ENCODE measurements at places on chromosomes 16 and 17.

GRCh38 chr16:17827313-17827712 is 356.6 kb upstream of the XYLT1 start:
- DNase-seq: no peak

GRCh38 chr16:88883946-88884345 is 17.5 kb upstream of the PABPN1L start:
- DNase-seq: no peak

DNA sequence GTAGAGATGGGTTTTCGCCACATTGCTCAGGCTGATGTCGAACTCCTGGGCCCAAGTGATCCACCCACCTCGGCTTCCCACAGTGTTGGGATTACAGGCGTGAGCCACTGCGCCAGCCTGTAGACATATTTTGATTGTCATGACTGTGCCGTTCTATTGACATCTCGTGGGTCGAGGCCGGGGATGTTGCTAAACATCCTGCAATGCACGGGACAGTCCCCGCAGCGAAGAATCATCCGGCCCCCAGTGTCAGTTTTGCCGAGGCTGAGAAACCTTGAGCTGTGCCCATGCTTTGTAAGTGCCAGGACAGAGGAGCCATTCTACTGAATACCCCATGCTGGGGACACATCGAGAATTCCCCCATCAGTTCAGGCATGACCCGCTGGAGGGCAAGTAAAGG is 69.1 kb upstream of the GSE1 start:
- no peak for DNase-seq

GRCh38 chr17:61486135-61487120 is 34.2 kb downstream of the TBX4 start:
- DNase-seq: no peak

DNA sequence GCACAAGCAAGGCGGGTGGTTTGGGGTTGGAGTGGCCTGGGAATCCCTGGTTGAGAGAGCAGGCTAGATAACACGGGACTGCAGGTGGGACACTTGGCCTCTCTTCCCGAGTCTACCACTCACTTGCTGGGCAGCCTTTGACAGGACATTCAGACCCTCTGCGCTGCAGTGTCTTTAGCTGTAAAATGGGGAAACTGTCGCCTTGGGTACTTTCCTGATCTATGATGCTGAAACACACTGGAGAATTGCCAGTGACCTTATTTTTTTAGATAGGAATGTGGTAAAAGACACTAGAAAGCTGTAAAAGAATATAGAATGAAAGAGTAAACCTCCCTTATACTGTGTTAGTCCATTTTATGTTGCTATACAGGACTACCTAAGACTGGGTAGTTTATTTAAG is 30.5 kb downstream of the KSR1 start:
- no peak for DNase-seq

- no peak for DNase-seq
Observed at GRCh38 chr16:10039220-10040096, 142.8 kb downstream of the GRIN2A start.

DNA sequence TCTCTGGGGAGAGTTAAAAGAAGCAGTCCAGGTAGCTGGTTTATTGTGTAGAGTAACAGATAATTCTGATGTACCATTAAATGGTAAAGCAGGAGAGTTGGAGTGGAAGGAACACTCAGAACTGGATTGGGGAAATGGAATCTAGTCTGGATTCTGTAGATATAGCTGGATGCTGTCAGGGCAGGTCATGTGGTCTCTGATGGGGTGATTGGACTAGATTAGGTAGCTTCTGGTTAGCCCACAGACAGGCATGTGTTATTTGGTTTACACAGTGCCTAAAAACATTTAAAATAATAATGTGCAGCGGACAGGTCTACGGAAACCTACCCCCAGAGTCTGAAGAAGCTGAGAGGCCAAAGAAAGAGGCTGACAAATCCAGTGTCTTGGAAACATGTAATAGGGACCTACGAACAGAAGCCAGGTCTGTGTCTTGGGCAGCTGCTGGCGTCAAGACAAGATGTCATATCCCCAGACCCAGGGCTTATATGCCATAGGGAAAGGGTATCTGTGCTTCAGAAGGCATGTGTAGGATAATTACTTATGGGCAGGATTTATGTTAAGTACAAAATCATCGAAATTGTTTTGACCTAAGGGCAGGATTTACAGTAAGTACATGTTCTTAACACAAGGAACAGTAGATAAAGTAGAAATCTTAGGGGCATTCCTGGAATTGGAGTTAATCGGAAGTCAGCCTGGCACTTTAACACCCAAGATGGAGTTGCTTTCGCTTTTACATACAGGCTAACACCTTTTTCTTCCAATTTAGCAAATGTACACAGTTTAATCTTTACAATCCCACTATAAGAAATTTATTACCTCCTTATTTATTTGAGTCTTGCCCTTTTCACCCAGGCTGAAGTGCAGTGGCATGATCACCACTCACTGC is 12.4 kb downstream of the LUC7L3 start:
- DNase-seq: no peak

GRCh38 chr17:61260071-61260797 is 139.4 kb upstream of the TBX2 start:
- no peak for DNase-seq

GRCh38 chr17:35064516-35065215 is 1.2 kb upstream of the RFFL start:
- DNase-seq: no peak

- no peak for DNase-seq
Observed at GRCh38 chr16:79597277-79598062, 3.1 kb downstream of the MAF start.

DNA sequence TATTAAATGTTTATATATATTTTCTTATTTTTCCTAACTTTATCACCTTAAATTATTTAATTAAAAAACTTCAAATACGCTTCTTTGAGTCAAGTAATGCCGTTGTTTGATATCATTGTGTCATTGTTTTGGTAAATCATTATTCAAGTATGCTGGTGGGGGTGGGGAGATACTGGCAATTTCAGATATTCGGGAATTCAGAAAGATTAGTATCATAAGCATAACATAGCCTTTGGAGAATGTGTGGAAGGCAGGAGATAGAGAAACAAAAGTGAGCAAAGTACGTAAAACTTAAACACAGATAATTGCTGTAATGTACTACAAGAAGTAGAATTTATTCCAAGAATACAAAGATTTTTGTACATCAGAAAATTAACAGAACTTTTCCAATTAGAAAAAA is 49.8 kb downstream of the TANC2 start:
- no peak for DNase-seq

DNA sequence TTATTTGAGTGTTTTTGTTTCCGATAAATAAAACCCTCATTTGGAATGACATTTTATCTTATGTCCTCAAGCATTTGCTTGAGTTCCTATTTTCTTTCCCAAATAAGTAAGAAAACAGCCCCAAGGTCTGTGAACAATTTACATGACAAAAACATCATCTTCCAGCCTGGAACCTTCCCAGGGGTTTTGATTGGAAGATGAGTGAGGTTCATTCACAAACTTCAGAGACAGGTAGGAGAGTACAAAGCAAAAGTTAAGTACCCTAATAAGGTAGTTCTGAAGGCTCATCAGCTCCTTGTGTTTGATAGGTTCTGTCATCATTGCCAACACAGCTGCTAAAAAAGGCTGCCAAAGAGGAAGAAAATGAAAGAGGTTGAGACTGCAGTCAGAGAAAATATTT is 772.8 kb downstream of the CDH8 start:
- DNase-seq: no peak

DNA sequence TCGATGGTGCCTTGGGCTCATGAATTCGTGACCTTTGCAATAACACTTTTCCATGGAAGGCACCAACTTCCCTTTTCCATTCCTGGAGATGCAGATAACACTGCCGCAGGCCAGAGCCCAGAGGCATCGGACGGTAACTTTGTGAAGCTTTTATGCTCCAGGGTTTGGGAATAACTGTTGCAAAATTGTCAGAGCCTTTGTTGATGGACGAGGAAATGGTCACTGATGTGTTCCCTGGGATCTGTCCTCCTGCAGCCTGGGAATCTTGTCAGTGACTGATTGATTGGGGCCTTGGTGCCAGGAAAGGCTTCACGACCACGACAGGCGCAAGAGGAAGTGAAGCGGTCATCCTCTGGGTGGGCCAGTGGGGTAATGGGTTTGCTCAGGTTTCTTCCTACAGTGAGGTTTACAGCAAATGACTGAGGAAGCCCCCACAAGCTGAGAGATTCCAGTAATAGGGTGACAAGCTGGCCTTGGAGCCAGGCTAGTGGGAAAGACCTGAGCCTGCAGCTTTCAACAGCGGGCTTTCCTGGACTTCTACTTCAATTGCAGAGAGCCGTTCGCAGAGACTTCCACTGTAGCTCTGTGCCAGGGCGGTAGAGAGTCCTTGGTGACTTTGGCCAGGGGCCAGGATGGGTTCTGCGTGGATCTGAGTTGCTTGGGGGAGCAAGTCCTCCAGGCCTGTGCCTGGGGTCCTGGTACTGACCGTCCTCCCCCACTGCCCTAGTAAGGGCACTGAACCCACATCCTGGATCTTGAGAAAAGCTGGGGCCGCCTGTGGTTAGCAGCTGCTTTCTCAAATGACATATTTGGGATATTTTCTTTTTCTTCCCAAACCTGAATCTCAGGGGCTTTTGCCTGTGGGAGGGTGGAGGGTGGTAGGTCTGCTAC is 37.6 kb downstream of the PGS1 start:
- no peak for DNase-seq

DNA sequence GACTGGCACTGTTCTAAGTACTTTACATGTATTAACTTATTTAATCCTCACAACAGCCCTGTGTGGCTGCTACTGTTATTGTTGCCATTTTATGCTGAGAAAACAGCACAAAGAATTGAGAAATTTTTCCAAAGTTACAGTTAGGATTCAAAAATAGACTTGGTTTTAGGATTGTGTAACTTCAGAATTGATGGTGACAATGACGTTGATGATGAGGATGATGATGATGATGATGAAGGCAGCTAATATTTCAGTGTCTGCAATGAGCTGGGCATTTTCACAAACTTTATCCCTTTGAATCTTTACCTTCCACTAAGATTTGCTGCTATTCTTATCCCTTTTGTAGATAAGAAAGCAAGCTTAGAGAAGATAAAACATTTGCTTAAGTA is 22.1 kb downstream of the PRKCB start:
- no peak for DNase-seq

GRCh38 chr17:20059728-20060188 is 50.6 kb downstream of the SPECC1 start:
- DNase-seq: no peak

DNA sequence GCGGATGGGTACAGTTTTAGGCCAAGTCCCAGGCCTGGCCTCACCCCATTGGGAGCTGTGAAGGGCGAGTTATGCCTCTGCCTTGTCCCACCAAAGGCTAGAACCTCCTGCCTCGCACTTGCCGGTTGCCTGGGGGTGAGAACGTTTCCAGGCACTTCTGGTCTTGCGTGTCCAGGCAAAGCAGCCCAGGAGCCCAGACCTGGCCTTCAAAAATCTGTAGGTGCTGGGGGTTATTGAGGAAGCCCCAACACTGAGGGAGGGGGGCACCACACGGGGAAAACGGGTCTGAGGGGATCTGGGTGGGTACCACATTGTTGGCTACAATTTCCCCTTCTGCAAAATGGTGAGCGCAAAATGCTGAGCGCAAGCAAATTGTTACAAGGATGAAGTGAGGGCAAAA is 12.2 kb upstream of the ATP2C2 start:
- no peak for DNase-seq

GRCh38 chr17:66636111-66636510 is 198.8 kb upstream of the CACNG5 start:
- DNase-seq: no peak

GRCh38 chr16:55031481-55031880 is 100.8 kb downstream of the IRX5 start:
- no peak for DNase-seq

DNA sequence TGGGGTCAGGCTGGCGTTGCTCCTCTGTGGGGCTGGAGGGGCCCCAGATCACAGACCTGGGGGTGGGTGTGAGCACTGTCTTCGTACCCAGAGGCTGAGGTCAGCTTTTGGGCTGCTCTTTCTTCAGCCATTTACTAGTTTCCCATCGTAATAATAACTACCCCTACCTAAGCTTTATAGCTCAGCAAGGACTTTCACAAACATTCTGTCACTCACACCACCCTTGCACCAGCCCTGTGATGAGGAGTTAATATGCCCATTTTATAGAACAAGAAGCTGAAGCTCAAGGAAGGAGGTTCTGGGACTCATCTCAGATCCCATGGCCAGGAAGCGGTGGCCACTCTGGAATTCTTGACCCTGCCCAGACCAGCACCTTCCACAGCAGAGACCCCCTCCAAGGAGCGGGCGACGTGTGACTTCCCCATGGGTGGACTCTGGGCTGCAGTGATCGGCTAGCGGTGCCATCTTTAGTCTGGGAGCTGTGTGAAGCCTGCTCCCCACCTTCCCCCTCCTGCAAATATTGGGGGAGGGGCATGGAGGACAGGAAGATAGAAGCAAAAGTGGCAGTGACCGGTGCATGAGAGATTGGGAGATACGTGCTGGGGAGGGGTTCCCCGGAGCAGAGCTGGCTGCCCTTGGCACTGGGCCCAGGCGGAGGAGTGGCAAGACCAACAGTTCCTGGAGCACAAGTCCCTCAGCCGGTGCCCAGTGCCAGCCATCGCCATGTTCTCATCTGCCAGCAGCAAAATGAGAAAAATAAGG is 81.8 kb upstream of the TOB1 start:
- DNase-seq: no peak

GRCh38 chr16:9050102-9050830 is 41.2 kb upstream of the HAPSTR1 start:
- DNase-seq: no peak

GRCh38 chr17:49646391-49647255 is 31.3 kb downstream of the SPOP start:
- DNase-seq: no peak

DNA sequence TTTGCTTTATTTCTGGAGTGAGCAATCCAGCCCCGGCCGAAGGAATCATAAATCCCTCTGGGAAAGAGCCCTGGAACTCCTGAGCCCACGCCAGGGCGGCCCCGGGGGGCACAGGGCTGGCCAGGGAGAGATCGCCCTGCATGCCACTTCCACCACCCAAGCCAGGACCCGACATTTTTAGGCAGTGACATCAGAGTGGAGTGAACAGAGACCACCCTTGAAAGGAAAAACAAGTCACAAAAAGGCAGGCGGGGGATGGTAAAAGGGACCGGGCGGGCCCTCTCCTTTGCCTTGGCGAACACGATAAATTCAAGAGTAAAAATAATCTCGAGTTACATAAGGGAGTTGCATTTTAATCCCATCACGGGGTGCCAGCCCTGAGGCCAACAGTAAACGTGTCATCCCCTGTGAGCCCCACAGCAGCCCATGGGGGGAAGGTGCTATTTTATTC is 284.1 kb downstream of the C16orf95 start:
- DNase-seq: no peak

DNA sequence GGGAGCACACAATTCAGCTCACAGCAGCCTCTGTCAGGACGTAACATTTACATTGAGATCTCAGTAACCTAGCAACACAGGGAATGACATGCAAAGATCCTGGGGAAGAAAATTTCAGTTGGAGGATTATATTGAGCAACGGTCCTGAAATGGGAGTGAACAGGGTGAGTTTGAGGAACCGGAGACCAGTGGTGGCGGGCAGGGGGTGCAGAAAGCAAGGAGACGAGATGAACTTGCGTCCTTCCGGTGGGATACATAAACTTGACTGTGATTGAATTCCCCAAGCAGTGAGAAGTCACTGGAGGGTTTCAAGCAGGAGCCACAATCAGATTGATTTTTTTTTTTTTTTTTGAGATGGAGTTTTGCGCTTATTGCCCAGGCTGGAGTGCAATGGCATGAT is 51.5 kb downstream of the SHISA6 start:
- DNase-seq: no peak

All from activated T-cell treated with anti-CD3 and anti-CD28 coated beads for 1 hour (primary cell).